ENCODE measurements at places on chromosomes 2 and 18.

GRCh38 chr2:52414561-52415295 lies 1352.9 kb upstream of the CHAC2 start:
- no peak for DNase-seq

GRCh38 chr2:100064165-100064564 lies 78.2 kb downstream of the AFF3 start:
- DNase-seq: no peak

DNA sequence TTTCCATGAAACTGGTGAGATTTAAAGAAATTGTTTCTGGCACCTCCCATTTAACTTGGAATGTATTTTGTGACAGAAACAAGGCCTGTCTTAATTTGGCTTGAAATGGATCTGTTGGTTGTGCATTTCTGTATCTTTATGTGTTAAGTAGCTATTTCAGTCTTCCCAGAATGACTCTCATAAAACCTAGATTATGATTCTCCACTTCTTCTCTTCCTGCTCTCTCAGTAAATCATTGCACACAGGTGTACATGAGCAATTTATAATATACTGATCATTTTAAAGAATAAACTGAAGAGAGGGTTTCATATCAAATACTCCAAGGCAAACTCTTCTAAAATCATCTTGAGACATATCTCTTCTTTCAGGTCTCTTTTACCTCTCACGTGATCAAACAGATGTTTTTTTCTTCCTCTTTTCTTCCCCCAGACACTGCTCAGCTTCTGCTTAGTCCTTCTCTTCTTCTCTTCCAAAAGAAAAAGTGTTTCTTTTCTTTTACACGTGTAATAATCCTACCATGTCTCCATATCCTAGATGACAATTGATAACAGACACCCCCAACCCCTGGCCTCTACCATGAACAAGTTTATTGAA lies 112.0 kb downstream of the PPP1R1C start:
- no peak for DNase-seq

DNA sequence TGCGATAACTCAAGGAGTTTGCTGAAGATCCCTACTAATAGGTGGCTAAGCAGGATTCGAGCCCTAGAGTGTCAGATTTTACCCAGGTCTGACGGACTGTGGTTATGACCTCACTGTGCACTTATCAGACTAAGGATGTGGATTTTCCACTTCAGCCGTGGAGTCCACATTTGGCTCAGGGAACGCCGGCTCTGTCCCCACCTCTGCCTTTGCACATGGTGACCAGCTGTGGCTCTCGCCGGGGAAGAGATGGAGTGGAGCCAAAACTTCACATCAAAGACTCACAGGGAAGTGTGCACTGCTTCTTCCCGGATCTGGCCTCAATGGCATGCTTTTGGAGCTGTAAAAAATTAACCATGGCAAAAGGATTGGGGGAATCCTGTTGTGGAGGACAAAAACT lies 249.3 kb upstream of the APCDD1 start:
- DNase-seq: no peak

DNA sequence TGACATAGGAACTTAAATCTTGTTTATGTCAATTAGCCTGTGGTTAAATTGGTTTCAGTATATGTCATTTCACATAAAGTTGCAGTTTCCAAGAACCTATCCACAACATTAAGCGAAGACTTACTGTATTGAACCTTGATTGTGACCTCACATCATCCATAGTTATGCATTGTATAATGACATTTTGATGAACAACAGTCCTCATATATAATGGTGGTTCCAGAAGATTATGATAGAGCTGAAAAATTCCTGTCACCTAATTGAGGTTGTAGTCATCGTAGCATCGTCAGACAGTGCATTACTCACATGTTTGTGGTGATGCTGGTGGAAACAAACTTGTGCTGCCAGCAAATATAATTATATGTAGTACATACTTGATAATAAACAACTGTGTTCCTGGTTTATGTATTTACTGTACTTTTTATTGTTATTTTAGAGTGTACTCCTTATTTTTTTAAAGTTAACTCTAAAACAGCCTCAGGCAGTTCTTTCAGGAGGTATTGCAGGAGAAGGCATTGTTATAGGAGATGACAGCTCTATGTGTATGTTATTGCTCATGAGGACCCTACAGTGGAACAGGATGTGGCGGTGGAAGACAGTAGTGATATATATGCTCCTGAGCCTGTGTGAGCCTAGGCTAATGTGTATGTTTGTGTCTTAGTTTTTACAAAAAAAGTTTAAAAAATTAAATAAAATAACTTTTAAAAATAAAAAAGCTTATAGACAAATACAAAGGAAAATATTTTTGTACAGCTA lies 56.6 kb downstream of the UBE2E3 start:
- peak; percentile 72 for DNase-seq

Data from GM04503 (cell line).